Osteocyte (in vitro differentiated cells): ENCODE measurements at places on chromosomes 11 and 22. TPM values are rescaled to one million over a fixed set of nuclear protein-coding genes. Genes with fewer than 3 reads are reported as not detected.

Gene APOL4
- 0.13 TPM in 1 of 2 replicates, not detected in the other for total RNA-seq

GRCh38 chr11:70048279-70049024 is 29.7 kb upstream of the ANO1 start:
- no peaks in the 10 kb centered on the region for H3K4me1 ChIP-seq
- H3K36me3 ChIP-seq: no peaks in the 10 kb centered on the region
- peaks cover 72% of the 10 kb centered on the region for H3K27me3 ChIP-seq
- H3K4me3 ChIP-seq: no peak overlapping the region
- no peak overlapping the region for H3K27ac ChIP-seq

DNA sequence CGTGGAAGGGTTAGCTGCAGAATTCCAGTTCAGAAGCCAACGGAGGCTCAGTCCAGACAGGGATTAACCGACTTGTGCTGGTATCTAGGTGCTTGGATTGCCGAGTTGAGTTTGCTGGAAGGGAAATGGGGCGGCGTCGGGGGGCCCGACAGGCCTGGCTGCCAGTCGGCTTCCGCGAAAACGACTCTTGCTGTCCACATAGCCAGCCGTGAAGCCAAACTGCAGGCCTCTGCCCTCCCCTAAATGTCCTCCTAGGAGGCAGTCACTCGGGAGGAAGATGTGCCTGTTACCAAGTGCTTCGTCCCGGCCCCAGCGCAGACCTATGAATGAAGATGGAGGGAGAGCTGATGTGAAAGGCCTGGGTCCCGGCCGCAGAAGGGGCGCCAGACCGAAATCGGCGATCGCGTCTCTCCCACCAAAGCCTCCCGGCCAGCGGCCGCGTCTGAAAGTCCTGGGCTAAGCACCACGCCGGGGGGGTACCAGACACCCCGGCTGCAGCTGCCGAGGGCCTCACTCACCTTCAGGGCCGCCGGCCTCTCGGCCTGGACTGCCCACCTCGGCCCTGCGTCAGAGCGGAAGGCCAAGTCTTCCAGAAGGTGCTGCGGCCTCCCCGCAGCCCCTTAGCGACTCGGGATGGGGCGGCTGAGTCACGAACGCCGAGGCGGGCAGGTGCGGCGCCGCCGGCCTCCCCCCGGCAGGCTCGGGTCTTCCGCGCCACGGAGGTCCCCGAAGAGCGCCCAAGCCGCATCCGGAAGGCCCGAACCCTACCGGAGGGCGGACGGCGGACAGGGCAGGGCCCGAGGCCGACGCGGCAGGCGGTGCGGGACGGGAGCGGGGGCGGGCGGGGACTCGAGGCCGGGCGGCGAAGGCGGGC is 7.5 kb downstream of the DPAGT1 start:
- peak overlapping the region; percentile 93 for H3K27ac ChIP-seq
- no peaks in the 10 kb centered on the region for H3K27me3 ChIP-seq
- peaks cover 30% of the 10 kb centered on the region for H3K4me1 ChIP-seq
- peak overlapping the region; percentile 86 for H3K4me3 ChIP-seq

Gene MAPK8IP1
- 9.8 and 10.1 TPM in 2 replicates for total RNA-seq

- DNase-seq: no peak
- no peaks in the 10 kb centered on the region for H3K4me1 ChIP-seq
- peaks cover 18% of the 10 kb centered on the region for H3K27me3 ChIP-seq
- H3K27ac ChIP-seq: no peak overlapping the region
- no peak overlapping the region for H3K4me3 ChIP-seq
Observed at GRCh38 chr11:101323997-101324396, 194.4 kb upstream of the PGR start.

Gene ADAMTS8
- total RNA-seq: 0.19 and 0.31 TPM in 2 replicates

DNA sequence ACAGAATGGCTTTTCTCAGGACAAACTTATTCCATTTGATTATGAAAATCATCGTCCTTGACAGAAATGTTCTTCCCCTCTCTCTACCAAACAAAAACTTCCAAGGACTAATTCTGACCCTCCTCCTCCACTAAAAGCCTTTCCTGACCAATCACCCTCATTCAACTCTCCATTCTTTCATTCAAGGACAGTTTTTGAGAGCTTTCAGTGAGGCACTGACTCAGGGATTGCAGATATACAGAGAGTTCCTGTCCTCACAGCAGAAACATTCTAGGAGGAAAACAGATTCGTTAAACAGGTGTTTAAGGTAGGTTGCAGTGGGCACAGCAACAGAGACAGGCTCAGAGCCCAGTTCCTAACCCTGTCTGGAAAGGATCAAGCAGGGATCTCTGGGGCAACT is 41.5 kb downstream of the OR4D9 start:
- no peaks in the 10 kb centered on the region for H3K36me3 ChIP-seq
- no peaks in the 10 kb centered on the region for H3K27me3 ChIP-seq
- peak overlapping the region; percentile 56 for H3K4me3 ChIP-seq
- no peak for DNase-seq
- peak overlapping the region; percentile 36 for H3K27ac ChIP-seq
- peaks cover 36% of the 10 kb centered on the region for H3K4me1 ChIP-seq
